Activated T-helper 17 cell treated with anti-CD3 and anti-CD28 coated beads, Interleukin-2, amount 50 U/mL, for 72 hours (primary cell): ENCODE measurements at places on chromosomes 1 and 21. TPM values are rescaled to one million over a fixed set of nuclear protein-coding genes. Genes with fewer than 3 reads are reported as not detected.

Gene AMY2A
- not detected for total RNA-seq

Gene CD1E
- total RNA-seq = not detected

GRCh38 chr1:228361314-228362140 is 45.1 kb downstream of the TRIM11 start:
- no peak for ATAC-seq

DNA sequence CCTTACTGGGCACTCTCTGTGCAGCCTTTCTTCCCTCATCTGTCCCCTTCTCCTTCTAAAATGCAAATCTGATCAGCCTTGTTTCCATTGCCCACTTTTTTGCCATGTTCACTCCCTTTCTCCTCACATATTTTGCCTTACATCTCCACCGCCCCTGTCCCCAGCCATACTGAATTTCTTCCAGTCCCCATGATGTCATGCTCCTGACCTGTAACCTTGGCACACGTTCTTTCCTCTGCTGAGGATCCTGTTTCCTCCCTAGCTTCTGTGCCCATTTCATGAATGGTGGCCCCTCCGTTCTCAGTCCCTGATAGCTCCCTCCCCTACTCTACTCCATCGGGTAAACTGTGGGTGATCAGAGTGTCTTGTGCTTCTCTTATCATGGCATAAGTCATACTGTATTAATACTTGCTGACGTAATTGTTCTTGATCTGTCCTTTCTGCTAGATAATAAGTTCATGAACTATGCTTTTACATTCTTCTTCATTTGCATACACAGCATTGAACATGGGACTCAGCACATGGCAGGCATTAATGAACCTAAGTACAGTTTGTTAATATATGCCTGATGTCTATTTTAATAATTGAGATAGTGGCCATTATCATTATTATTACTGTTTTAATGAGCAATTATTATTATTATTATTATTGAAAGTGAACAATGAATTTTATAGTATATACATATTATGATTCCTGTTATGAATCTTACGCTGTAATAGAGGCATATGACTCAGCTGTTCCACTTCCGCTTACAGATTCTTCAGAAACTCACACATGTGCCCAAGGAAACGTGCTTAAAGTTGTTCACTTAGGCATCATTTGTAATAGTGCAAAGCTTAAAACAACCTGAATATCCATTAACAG is 28.5 kb downstream of the MAP3K21 start:
- ATAC-seq = peak; percentile 74

DNA sequence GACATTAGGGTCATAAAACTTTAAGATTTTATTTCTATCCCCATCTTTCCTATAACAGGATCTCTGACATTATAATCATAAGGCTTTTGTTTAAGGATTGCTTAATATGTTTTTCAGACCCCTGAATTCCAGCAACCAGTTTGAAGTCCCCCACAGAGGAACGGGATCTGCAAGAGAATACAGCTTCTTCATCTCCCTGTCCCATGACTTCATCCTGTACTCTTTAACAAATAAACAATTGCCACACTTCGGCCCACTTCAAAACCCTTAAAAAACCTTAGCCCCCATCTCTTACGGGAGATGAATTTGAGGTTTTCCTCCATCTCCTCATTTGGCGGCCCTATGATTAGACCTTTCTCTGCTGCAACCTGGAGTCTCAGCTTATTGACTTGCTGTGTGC is 35.8 kb downstream of the TESK2 start:
- ATAC-seq = no peak
